Brain (organoid and tissue), 16 donors: ENCODE measurements at places on chromosomes 7 and 10.

DNA sequence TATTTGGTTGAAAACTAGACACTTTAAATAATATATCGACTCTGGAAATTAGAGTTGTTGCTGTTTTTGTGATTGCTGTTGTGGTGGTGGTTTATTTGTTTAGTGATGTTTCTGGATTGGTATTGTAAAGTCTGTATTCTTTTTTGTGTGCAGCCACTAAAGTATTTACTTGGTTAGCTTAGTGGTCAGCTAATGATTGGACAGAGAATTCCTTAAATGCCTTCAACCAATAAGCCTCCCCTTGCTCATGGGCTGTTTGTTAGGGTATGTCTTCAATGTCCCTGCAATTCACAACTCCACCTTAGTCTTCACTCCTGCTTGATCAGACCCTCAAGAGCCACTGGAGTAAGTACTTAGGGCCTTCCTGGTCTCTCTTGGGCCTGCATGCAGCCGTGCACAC lies 71.0 kb downstream of the PAXIP1 start:
- no peak for DNase-seq

DNA sequence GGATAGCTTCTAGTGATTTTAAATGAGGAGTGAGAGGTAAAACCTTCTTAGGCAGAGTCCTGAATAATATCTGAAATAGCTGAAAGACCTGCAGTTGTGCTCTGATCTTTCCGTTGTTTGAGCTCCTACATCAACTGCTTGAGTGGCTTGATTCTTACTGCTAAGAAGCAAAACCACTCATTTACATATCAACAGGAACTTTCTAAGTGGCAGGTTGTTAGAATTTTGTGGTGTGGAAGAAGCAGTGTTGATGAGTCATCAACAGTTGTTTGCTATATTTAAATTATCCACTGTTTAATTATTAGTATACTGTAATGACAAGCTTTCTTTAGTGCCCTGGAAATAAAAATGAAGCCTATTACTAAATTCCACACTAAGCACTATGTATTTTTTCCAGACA lies 689.5 kb downstream of the DNAJB9 start:
- no peak for DNase-seq

GRCh38 chr7:51274955-51275354 lies 41.7 kb downstream of the COBL start:
- no peak for DNase-seq

GRCh38 chr10:65898055-65898454 lies 1027.8 kb upstream of the LRRTM3 start:
- no peak for DNase-seq

- no peak for DNase-seq
These were observed 269.4 kb upstream of the ETV1 start for GRCh38 chr7:14258861-14259260.

- no peak for DNase-seq
These were observed 59.8 kb downstream of the SLC25A40 start for GRCh38 chr7:87816389-87816788.

- peak; percentile 74 for DNase-seq
These were observed 62.6 kb downstream of the CUL2 start for GRCh38 chr10:35027567-35027966.

DNA sequence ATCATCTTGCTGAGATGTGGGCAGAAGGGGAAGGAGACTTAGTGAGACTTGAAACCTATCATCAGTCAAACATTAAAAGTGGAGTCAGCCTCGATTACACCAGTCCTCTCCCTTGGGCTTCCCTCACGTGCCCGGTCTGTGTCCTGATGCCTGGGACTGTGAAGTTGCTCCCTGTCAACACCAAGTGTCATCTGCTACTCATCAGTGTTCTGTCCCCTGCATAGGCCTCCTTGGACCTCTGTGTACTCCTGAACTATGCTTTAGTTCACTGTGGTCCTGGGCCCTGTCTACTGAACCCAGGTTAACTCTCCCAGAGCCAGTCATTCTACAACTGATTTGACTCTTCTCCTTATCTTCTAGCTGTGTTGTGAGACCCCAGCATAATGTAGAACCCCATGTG lies 506.3 kb downstream of the TYW1 start:
- no peak for DNase-seq

GRCh38 chr7:44098092-44099068 lies 5.8 kb upstream of the AEBP1 start:
- no peak for DNase-seq

- no peak for DNase-seq
These were observed 60.5 kb downstream of the KIAA1217 start for GRCh38 chr10:24269476-24269875.

- DNase-seq = peak; percentile 82
These were observed 198.9 kb downstream of the REEP3 start for GRCh38 chr10:63720072-63720537.

DNA sequence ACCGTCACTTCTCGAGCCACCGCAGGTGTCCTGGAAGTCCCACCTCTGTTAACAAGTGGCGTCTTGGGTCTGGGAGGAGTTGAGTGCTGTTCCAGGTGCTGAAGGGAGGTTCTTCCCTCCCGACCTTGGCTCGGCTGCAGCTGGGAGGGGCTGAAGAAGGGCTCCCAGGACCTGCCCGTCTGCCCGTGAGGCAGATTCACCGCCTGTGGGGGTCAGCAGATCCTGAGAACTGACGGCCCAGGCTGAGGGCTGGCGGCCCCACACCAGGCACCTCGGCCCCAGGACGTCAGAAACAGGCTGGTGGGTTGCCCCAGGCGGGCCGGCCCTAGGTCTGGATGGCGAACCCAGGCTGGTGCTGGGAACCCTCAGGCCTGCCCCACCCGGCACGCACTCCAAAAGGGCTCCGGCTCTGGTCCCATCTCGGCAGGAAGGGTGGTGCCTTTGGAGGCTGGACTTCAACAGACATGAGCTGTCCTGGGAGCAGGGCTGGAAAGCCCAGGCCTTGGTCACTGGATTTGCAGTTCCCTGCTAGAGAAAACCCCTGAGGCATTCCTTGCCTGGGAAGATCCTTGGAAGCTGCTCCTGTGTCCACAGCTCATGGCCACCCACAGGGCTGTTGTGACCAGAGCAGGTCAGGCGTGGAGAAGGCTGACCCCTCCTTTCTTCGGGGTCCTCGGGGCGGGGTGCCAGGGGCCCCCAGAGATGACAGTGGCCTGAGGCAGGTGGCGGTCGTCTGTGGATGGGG lies 42.6 kb upstream of the CFAP46 start:
- DNase-seq = no peak

DNA sequence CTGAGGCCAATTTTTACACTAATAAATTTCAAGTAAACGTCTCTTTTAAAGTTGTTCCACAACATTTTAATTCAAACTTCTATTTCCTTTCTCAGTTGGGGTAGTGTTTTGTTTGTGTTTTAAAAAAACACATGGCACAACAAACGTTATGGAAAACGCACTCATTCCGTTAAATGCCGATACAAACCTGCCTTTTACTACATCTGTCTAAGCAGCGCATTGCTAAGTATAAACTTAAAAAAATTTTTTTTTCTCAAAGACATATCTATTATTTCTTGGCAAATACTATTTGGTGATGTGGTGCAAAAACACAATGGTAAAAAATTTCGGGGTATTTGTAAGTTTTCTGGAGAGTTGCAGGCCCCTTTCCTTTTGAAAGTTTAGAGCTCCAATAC lies 1.4 kb downstream of the SKIDA1 start:
- no peak for DNase-seq

- DNase-seq = peak; percentile 56
These were observed 56.9 kb downstream of the XPNPEP1 start for GRCh38 chr10:109866168-109866994.

DNA sequence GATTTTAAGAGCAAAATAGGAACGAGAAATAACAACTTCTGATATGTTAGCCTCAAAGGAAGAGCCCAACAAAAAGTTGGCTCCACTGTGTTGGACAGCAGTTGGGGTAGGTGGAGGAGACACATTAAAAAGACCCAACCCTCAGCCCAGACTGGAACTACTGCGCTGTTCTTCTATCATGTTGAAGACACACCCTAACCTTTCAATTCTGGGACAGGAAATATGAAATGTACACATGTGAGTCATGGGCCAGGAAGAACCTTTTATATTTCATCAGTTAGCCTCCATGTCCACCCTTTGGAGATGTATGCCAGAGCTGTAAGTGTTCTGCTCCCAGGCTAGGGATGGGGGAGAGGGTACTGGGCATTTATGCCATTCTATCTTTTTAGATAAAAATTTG lies 22.1 kb downstream of the CLDN12 start:
- no peak for DNase-seq

DNA sequence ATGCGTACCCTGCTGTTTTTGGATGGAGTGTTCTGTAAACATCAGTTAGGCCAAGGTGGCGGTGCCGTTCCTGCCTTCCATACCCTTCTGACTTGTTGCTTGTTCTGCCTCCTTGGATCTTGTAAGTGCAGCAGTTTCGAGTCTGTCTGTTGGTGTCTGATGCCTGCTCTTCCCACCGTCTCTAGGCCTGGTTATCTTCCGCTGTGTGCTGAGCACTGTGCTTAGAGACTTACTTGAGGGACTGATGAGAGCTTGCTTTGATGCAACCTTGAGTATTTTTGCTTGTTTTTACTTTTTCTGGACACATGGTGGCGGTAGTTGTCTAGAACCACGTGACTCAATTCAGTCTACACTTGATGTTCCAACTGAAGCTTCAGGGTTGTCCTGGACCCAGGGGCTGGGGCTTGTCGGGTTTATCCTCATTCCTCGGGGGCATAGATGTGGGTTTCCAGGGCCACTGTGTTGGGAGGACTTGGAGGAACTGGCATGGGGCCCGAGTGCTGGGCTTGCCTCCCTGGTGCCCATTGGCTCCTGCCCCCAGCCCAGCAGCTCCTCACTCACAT lies 14.4 kb upstream of the SPRN start:
- no peak for DNase-seq
